ACHN (cell line): ENCODE measurements at places on chromosomes 1 and 21.
A peak's percentile ranks its signal among the peaks of the same experiment; 100 is the strongest.

DNA sequence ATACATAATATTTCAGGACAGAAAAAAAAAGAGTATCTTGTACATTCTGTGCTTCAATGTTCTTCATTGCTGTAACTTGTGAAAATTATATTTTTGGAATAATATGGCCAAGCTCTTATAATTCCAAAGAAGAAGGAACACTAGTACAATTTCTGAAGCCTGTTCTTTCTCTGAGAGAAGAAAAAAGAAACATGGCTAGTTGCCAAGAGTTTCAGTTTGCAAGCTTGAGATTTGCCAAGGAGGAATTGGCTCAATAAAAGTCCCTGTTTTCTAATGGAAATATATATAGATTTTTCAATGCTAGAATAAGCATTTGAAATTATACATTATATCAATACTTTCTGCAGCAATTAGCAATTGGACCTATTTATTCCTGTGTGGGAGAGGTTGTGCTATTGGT lies 285.2 kb upstream of the NEGR1 start:
- DNase-seq, result peak; percentile 2

GRCh38 chr1:243730487-243731150 lies 119.4 kb downstream of the AKT3 start:
- no peak for DNase-seq

DNA sequence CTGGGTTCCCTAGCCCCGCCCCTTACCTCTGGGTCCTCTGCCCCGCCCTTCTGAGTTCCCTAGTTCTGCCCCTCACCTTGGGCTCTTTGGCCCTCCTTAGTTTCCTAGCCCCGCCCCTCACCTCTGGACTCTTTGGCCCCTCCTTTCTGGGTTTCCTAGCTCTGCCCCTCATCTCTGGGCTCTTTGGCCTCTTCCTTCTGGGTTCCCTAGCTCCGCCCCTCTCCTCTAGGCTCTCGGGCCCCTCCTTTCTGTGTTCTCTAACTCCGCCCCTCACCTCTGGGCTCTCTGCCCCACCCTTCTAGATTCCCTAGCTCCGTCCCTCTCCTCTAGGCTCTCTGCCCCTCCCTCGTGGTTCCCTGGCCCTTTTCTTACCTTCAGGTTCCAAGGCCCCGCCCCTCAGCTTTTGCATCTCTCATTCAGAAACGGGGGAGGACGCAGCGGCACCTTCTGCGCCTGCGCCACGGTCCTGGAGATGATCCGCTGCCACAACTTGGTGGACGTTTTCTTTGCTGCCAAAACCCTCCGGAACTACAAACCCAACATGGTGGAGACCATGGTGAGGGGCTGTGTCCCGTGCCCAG lies 88.5 kb downstream of the PTPRU start:
- no peak for DNase-seq

DNA sequence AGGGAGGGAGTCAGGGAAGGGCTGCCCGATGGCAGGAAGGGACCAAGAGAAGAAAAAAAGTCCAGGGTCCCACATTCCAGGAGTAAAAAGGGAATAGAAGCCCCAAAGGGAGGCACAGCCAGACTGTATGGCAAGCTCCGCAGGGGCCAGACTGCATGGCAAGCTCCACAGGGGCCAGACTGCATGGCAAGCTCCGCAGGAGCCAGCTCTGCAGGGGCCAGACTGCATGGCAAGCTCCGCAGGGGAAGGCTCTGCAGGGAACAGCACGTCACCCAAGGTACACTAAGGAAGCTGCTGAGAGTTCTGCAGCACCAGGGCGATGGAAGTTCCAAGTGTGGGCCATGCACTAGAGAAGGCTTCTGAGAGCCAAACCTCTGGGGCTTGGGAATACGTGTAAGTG lies 156.7 kb upstream of the ARHGEF16 start:
- no peak for DNase-seq

GRCh38 chr1:181097242-181097641 lies 8.7 kb downstream of the IER5 start:
- DNase-seq, result no peak

GRCh38 chr1:112956544-112957132 lies 642 bp upstream of the SLC16A1 start:
- no peak for DNase-seq

DNA sequence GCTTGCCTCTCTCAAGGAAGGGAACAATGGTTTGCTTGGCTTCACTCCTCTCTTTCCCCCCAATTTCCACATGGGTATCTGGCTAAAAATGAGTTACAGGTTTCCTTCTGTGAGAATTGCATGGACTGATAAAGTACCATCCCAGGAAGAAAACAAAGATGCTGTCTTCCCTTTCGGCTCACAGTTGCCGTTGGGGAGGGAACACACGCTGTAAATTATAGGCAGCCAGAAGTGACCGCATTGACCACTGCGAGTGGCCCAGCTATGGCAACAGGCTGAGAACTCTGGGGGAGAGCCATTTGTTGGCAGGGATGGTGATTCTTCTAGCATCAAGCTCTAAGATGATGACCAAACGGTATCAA lies 2.9 kb downstream of the RUNX1 start:
- DNase-seq, result no peak

- DNase-seq, result no peak
These were observed 133.2 kb downstream of the ADSS2 start for GRCh38 chr1:244318512-244318911.

- DNase-seq, result peak; percentile 21
These were observed 152.5 kb downstream of the KCNH1 start for GRCh38 chr1:210981490-210981889.

GRCh38 chr1:11708554-11709350 lies 17.2 kb downstream of the DRAXIN start:
- no peak for DNase-seq

DNA sequence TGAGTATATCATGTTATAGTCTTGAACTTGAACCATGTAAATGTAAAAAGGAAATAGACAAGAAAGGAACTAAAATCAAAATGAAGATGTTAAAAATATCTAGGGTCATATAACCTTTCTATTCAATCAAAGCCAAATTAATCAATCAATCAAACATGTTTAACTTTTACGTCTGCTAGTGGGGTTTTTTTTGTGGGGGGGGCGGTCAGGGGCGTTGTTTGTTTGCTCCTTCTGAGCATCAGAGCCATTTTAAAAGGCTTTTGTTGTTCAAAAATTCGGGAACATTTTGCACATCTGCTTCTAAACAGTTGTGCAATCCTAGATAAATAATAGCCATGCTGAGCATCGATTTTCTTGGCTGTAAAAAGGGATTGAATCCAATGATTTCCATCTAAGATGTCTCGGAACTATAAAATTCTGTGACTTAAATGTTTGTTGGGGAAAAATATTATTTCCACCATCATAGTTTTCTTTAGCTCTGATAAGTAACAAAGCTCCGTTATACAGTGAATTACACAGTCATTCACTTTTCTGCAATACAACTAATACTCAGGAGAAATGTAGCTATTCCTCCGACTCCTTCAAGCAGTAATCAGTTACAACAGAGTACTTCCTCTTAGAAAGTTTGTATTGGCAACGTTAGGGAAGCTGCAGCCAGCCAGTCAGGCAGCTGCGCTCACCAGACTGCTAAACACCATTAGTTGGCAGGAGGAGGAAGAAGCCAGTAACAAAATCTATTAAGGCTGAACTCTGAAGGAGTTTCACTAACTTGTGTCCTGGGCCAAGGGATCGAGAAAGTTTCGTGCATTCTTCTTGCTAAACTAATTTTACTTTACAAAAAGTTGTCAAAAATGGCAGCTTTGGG lies 2.2 kb downstream of the SPATA6 start:
- DNase-seq, result peak; percentile 67

DNA sequence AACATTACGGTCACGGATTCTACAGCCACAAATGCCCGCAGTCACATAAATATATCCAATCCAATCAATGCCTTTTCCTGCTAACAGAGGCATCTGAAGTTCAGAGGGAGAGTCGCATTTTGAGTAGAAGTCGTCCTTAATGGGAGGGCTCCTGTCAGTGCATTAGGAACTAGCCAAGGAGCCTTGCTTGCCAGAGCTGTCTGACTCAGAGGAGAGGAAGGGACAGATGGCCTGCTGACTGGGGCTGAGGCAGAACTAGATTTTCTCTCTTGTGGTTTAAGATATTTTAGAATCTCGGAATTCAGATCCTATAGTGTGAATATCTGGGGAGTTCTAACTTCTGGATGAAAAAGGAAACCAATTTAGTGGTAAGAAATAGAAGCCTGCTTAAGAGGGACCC lies 10.6 kb downstream of the XKR8 start:
- peak; percentile 31 for DNase-seq

DNA sequence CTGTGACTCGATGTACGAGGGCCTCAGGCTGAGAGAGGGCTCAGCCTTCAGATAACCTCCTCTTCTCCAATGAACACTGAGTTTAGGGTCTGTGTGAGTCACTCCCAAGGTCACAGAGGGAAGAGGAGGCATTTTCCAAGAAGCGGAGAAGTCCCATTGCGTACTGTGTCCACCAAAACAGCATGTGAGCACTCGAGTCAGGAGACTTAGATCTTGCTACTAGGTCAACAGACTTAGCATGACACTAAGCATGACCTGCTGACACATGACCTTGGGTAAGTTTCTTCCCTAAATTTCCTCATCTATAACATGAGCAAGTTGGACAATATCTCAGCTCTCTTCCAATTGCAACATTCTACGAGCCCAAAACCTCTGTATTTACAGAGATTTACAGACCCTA lies 68.0 kb downstream of the PLPP3 start:
- DNase-seq, result no peak

- DNase-seq, result no peak
These were observed 12.6 kb downstream of the NTPCR start for GRCh38 chr1:232962761-232963745.

DNA sequence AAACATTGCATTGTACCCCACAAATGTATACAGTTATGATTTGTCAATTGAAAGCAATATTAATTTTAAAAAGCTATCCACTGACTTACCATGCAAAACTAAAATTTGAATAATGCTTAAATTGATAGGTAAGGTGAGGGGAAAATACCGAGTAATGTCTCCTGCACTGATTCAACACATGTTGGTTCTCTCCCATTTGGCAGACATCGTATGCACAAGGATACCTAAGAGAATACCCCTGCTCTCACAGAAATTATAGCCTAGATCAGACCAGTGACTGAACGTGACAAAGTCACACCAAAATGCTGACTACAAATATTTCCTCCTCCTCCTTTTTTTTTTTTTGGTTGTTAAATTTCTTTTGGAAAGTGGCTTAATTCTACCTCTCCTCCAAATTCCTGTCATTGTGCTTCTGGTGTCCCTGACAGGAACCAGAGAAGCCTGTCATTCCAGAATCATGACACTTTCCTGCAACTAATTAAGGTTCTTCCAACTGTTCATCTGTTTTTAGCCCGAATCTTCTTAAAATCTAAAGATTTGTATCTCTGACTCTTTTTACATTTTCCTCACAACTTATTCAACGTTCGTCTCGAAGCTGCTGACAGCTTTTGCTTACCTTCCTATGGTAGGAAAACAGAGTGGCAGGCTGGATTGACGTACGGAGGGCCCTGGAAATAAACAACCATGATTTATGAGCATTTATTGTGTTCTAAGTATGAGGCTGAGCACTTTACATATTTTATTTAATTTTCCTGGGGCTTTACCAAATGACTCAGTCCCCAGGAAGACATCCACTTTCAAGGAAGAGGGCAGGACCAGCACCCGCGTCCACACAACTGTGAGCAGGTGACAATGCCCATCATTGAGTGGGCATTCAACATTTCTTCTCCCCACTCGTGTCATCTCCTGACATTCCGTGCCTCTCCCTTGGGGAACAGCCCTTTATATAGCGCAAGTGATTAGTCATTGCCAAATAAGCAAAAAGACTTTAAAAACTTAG lies 57.9 kb upstream of the KCNE2 start:
- DNase-seq, result no peak

GRCh38 chr21:29178926-29179325 lies 48.5 kb downstream of the MAP3K7CL start:
- no peak for DNase-seq

- DNase-seq, result no peak
These were observed 27.8 kb downstream of the FOXO6 start for GRCh38 chr1:41389009-41389408.

- DNase-seq, result peak; percentile 92
These were observed 12.5 kb upstream of the ATF3 start for GRCh38 chr1:212595787-212596714.

DNA sequence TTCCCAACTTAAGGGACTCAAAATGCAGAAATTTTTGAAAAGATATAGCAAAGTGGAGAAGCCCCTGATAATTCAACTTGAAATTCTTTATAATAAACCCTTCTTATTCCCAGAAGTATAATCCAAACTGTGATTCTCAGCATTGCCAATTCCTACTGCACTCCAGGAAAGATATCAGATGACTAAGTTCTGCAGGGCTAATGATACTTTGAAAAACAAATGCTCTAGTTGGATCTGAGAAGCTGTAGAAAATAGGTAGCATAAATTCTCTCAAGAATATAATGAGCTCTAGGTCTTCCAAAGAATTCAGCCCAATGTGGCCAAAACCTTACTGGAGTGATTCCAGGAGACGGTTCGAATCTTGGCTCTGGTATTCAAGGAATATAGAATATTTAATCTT lies 294.0 kb upstream of the PTBP2 start:
- no peak for DNase-seq

GRCh38 chr1:191671236-191671635 lies 487.0 kb upstream of the RGS18 start:
- no peak for DNase-seq

GRCh38 chr1:201560328-201561194 lies 21.6 kb downstream of the NAV1 start:
- no peak for DNase-seq

- no peak for DNase-seq
These were observed 167.4 kb downstream of the PRDM16 start for GRCh38 chr1:3236361-3236760.

DNA sequence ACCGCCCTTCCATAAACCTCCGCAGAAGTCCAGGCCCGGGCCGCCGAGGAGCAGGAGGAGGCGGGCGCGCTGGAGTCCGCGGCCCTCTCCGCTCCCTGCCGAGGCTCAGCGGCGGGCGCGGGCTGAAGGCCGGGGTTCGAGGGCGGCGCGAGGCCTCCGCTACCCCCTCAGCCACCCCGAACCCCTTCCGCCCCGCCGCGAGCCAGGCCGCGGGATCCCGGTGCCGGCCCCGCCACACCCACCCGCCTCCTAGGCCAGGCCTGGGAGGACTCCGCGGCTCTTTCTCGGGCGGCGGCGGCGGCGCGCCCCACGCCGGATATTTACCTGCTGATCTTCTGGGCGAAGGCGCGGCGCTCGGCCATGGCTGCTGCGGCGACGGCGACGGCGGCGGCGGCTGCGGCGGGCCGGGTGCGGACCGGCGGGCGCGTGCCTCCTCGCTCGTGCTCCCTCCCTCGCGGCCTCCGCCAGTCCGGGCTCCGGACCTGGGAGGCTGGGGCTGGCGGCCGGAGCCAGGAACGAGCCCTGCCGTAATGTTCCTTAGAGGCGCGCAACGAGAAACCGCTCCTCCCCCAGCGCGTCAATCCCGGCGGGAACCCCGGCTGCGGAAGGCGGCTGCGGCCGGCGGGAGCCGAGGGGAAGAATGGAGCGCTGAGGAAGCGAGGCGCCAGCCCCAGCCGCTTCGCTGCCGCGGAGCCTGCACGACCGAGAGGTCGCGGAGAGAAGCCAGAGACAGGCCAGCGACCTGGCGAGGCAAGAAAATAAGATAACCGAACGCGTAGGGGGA lies at the start of gene DOCK7:
Gene DOCK7 (minus strand): TSS at position 484 of the 784 bp plus-strand sequence. CDS start 122 bp downstream, at position 362.
- DNase-seq, result peak; percentile 75

DNA sequence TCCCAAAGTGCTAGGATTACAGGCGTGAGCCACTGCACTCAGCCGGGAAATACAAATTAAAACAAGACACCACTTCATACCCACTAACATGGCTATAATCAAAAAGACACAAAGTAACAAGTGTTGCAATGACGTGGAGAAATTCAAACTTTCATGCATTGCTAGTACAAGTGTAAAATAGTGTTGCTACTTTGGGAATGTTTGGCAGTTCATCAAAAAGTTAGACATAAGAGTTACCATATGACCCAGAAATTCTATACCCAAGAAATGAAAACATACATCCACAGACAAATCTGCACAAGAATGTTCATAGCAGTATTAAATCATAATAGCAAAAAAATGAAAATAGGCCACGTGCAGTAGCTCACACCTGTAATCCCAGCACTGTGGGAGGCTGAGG lies 16.4 kb downstream of the FOXJ3 start:
- DNase-seq, result no peak
